ENCODE measurements at places on chromosomes 4 and X. TPM values are rescaled to one million over a fixed set of nuclear protein-coding genes. Genes with fewer than 3 reads are reported as not detected.

The BGN gene
- 124 TPM for polyA plus RNA-seq

The BMP3 gene
- 95.0 TPM for polyA plus RNA-seq

GRCh38 chr4:112279025-112279881 is 6.5 kb downstream of the TIFA start:
- no peak for DNase-seq

The IL9R gene
- 0.27 TPM for polyA plus RNA-seq

Data from right lung (tissue), 10 donors.